Activated CD8-positive, alpha-beta T cell treated with anti-CD3 and anti-CD28 coated beads for 36 hours (primary cell): ENCODE measurements at places on chromosomes 12 and 14. TPM values are rescaled to one million over a fixed set of nuclear protein-coding genes. Genes with fewer than 3 reads are reported as not detected.

DNA sequence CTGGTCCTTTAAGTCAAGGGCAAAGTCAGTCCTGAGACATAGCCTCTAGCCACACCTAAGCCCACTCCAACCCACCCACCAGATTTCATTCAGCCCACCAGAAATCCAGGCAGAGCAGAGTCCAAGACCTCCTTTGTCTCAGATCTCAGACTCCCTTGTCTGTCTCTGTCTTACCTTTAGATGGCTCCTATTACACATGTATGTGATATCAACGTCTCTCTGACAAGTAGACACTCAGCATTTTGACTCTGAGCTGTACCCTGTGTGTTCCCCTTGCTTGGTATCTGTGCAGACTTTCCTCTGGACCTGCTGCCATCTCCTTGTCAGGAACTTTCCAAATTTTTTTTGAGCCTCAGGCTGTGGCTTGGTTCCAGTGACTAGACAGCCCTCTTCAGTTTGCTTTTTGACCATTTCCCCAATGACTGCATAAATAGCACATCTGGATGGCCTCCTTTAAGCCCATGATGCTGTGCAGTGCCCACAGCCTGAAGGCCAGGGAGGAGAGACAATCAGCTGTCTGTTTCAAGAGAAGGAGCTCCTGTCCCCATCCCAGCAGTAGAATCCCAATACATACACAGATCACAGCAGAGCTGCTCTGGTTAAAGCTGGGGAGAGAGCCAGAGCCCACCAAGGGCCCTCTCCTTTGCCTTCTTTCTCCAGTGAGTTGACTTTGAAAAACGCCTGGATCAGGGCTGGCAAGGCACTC, 7.0 kb downstream of the POU6F1 start:
- no peak overlapping the region for H3K4me3 ChIP-seq
- H3K27ac ChIP-seq = no peak overlapping the region
- peaks cover 1% of the 10 kb centered on the region for H3K36me3 ChIP-seq
- DNase-seq = no peak

GRCh38 chr12:58916921-58917511, 3.3 kb downstream of the LRIG3 start:
- no peak overlapping the region for H3K4me3 ChIP-seq
- no peak overlapping the region for H3K27ac ChIP-seq
- H3K4me1 ChIP-seq = peaks cover 2% of the 10 kb centered on the region

- peaks cover 32% of the 10 kb centered on the region for H3K27me3 ChIP-seq
- peak overlapping the region; percentile 75 for H3K4me3 ChIP-seq
- DNase-seq = peak; percentile 72
- peak overlapping the region; percentile 63 for H3K27ac ChIP-seq
- H3K36me3 ChIP-seq = no peaks in the 10 kb centered on the region
Observed at GRCh38 chr12:30794591-30795409, 40.0 kb upstream of the CAPRIN2 start.

DNA sequence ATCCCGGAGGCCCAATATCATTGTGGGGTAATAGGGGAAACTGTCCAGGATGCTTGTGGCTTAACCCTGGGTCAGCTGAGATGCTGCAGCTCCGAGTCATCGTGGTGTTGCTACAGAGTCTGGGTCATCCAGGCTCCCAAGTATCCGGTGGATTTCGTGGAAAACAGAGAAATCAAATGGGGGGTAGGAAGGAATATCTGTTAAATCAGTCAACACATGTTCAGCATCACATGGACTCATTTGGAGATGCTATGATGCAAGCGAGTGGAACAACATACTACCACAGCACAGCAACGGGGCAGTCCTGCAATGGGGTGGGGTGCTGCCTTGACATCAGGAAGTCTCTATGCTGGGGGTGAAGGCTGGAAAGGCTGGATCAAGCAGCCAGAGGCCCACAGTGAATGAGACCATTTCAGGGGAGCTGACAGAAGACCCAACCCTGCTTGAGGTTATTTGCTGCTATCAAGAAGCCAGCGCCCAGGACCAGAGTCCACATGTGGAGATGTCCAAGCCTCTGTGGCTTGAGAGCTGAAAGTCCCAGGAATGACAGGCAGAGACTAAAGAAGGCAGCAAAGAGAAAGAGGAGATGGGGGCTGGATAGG, 22.9 kb downstream of the VDR start:
- H3K36me3 ChIP-seq = peaks cover 84% of the 10 kb centered on the region
- H3K4me3 ChIP-seq = peak overlapping the region; percentile 76
- H3K4me1 ChIP-seq = peaks cover 70% of the 10 kb centered on the region
- H3K27ac ChIP-seq = peak overlapping the region; percentile 83
- no peaks in the 10 kb centered on the region for H3K27me3 ChIP-seq

- no peak overlapping the region for H3K4me3 ChIP-seq
- no peaks in the 10 kb centered on the region for H3K27me3 ChIP-seq
- DNase-seq = no peak
- H3K36me3 ChIP-seq = peaks cover 73% of the 10 kb centered on the region
Observed at GRCh38 chr12:119676573-119676972, 8.6 kb downstream of the PRKAB1 start.

- H3K4me3 ChIP-seq = no peak overlapping the region
- DNase-seq = no peak
- H3K27ac ChIP-seq = no peak overlapping the region
- H3K27me3 ChIP-seq = peaks cover 4% of the 10 kb centered on the region
Observed at GRCh38 chr12:15837141-15837790, 44.9 kb upstream of the STRAP start.

DNA sequence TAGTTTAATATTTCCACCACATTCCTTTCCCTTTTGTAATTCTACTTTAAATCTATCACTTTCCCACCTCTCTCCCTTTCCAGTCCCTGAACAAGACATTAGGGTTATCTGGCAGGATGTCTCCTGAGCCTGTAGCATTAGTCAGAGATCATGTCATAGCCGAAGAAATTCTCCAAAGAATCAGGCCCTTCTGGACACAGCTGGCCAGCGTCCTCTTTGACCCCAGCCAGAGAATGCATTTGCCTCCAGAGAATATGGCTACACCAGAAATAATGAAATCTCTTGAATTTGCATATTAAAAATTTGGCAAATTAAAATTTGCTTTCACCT, 56.7 kb downstream of the NTF3 start:
- no peak overlapping the region for H3K27ac ChIP-seq
- peaks cover 1% of the 10 kb centered on the region for H3K27me3 ChIP-seq
- no peak for DNase-seq
- H3K36me3 ChIP-seq = no peaks in the 10 kb centered on the region

DNA sequence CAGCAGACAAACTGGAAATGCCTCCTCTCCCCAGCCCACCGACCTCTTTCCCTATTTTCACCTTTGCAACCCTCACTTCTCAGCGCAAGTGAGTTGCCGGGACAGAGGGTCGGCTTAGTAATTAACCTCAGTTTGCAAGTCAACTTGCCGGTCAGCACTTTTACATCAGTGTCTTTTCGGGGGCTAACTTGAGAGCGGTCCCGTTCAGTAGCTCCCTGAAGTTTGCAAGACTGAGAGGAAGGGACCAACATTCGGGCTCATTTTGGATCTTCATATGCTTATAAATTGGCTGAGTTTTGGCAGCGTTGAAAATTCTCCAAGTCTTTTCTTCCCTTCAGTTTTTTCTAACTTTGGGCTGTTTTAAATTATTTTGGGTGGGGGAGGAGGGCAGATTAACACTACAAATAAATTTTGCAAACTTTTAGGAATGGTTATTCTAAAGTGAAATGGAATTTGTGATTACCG, 846 bp downstream of the BRMS1L start:
- peaks cover 6% of the 10 kb centered on the region for H3K36me3 ChIP-seq
- H3K27ac ChIP-seq = peak overlapping the region; percentile 69
- peak overlapping the region; percentile 80 for H3K4me3 ChIP-seq

DNA sequence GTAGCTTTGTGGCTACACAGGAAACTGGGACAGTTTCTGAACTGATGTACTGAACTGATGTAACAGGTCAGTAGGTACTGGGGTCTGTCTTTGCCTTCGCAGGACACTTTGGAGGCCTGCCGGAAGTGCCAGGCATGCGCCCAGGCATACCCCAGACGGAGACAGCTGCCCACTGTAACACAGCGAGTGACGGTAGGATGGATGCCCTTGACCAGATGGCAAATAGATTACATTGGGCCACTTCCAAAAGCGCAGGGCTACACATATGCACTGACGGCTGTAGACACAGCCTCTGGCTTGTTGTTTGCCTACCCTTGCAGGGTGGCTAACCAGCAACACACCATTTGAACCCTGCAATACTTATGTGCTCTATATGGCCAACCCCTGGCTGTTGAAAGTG, 94.1 kb upstream of the TMPO start:
- peaks cover 4% of the 10 kb centered on the region for H3K4me1 ChIP-seq
- H3K27ac ChIP-seq = no peak overlapping the region
- H3K4me3 ChIP-seq = no peak overlapping the region
- no peak for DNase-seq
- H3K36me3 ChIP-seq = no peaks in the 10 kb centered on the region
- no peaks in the 10 kb centered on the region for H3K27me3 ChIP-seq

DNA sequence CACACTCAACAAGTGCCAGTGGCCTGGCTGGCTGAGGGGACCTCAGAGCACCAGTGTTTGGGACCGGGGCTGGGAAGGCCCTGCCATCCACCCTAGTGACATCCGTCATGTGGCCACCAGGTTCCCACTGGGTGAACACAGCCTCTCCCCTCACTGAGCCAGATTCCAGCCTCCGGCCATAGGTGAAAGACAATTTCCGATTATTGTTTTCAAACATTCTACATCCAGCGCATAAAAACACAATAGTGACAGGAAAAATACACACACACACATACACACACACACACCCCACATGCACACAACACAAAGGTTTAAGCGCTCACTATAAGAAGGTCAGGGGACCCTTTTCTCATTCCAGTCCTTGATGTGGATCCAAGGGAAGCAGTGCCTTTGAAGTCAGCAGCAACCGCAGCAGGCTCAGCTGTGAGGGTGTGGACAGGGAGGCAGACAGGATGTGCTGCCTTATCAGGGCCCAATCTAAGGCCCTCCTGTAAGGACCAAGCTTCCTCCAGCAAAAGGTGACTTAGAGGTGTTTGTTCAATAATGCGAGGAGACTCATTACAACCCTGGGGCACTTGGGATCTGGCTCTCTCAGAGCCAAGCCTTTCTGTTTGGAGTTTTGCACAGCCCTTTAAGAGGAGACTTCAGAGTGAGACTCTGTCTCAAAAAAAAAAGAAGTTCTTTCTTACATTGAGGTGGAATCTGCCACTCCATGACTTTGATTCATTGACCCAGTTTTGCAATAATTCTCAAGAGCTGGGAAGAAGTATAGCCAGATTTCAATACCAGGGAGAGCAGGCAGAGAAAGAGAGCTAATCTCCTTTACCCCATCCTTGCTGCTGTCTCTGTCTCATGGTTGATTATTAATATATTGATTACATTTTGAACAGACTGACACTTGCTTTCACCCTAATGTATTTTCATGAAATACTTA, 227.8 kb downstream of the ZFP36L1 start:
- H3K36me3 ChIP-seq = no peaks in the 10 kb centered on the region
- peaks cover 33% of the 10 kb centered on the region for H3K4me1 ChIP-seq
- peak; percentile 29 for DNase-seq

DNA sequence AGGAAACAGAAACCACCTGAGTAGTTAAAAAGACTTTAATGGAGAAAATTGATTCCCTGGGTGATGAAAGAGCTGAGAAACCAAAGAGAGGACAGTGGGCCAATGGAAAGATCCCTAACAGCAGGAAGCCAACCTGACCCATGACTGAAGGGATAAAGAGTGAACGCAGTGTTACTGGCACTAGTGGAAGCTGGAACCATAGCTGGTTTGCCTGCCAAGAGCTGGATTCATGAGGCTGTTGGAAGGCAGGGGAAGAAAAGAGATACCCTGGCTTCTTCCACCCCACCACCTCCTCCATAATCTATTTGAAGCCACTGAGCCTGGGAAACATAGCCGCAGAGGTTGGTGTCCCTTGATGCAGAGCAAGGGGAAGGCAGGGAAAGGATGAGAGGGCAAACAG, 125.5 kb upstream of the PRKD1 start:
- H3K36me3 ChIP-seq = no peaks in the 10 kb centered on the region
- H3K4me3 ChIP-seq = no peak overlapping the region
- H3K4me1 ChIP-seq = no peaks in the 10 kb centered on the region

The KRT85 gene
- not detected for total RNA-seq

The CLEC4C gene
- not detected for total RNA-seq

The AQP2 gene
- not detected for total RNA-seq

The FBXO21 gene
- 21.5 TPM for total RNA-seq

The LBHD2 gene
- not detected for total RNA-seq
